M059J (cell line): ENCODE measurements at places on chromosomes 5 and 9.

DNA sequence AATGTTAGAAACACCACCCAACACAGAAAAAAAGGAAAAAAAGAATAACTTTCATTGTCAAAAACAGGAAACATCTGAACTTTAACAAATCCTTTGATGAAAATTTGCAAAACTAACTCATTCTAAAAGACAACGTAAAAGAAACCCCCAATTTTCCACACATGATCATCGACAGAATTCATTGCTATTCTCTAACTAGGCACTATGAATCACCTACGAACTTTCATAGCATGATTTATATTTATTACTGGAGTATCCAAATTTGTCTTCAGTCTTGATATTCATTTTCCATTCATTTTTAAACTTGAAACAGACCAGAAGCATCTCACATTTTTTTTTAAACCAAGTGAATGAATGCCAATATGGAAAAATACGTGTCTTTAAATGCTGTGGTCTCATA, 514.6 kb downstream of the TLE4 start:
- no peak for DNase-seq

- DNase-seq = no peak
Measured at GRCh38 chr5:150044712-150045111, 41.6 kb downstream of the CSF1R start.

DNA sequence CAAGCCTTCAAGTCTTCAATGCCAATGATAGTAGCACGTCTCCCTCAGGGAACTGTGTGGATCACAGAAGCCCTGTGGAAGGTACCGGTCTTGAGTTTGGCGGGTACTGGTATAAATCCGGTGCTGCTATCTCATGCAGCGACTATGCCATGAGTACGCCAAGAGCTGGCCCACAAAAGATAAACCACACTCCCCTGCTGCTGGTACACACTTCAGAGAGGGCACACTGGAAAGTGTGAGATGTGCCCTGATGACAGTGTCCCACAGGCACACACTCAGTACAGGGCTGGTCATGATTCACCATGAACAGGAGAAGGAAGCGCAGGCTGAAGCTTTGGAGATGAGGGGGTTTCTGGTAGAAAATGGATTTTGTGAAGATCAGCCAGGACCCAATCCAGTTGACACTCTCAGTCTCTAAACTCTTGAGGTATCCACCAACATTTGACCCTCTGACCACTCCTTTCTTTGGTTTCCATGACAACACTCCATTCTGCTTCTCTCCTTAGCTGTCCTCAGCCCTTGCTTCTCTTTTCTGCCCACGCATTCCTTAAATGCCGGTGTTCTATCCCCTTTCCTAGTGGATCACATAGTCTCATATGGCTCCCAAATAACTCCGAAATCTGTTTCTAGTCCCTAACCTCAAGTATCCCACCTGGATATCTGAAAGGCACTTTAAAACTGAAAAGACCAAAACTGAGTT, 5.1 kb downstream of the AMACR start:
- DNase-seq = peak; percentile 34

DNA sequence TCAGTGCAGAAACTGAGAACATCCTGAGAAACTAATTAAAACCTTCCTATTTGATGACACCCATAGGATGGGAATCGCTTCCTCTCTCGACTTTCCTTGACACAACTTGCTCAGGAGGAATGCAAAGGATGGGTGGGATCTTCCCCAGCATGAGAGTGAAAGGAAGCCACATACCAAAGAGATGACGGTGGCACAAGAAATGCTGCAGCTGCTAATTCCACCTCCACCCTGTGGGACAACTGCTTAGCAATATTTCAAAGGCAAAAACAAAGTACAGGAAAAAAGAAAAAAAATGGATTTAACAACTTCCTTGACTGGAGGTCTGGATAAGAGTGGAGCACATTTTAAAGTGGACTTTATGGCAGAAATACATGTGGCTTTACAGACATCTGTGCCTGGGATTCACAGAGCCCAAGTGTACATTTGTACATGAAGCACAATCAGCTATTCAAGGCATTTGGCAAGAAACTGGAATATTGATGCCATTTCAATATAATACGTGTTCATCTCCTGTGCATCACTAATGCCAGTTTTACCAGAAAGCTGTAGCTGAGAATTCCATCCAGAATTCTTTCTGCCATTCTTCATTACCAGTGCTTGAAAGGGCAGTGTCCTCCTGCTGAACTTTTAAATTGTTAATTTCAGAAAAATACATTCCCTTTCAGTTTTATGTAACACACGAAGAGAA, 359.2 kb upstream of the ACTBL2 start:
- DNase-seq = peak; percentile 98

DNA sequence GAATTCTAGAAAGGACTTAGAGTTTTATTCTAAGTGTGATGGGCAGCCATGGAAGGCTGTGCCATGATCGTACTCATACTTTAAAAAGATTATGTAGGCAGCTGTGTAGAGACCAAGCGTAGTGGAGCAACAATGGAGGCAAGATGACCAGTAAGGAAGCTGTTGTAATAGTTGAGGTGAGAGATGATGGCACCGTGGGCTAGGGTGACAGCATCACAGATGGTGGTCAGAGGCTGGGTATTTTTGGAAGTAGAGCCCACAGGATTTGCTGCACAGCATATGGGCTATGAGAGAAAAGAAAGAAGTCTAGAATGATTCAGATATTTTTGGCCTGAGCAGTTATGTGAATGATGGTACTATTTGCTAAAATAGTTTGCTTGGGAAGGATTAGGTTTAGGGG, 7.7 kb downstream of the ARHGAP26 start:
- no peak for DNase-seq

DNA sequence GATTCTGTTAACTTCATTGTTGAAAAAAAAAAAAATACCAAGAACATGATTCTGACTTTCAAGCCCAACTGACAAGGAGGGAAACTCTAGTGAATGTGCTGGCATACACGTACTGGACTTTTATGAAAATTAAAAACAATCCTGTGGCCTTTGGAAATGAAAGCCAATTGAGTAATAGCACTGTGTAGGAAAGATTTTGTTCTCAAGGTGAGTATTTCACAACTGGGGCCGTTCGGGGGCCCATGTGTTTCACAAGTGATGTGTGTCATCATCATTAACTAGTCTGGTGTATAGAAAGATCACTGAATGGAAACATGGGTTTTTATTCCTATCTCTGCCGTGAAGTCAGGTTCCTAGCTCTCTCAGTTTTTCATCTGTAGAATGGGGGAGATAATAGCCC, 605.0 kb upstream of the CLINT1 start:
- no peak for DNase-seq

- peak; percentile 66 for DNase-seq
Measured at GRCh38 chr9:16921855-16922254, 51.4 kb upstream of the BNC2 start.

- DNase-seq = no peak
Measured at GRCh38 chr5:35285011-35285410, 54.7 kb upstream of the PRLR start.

DNA sequence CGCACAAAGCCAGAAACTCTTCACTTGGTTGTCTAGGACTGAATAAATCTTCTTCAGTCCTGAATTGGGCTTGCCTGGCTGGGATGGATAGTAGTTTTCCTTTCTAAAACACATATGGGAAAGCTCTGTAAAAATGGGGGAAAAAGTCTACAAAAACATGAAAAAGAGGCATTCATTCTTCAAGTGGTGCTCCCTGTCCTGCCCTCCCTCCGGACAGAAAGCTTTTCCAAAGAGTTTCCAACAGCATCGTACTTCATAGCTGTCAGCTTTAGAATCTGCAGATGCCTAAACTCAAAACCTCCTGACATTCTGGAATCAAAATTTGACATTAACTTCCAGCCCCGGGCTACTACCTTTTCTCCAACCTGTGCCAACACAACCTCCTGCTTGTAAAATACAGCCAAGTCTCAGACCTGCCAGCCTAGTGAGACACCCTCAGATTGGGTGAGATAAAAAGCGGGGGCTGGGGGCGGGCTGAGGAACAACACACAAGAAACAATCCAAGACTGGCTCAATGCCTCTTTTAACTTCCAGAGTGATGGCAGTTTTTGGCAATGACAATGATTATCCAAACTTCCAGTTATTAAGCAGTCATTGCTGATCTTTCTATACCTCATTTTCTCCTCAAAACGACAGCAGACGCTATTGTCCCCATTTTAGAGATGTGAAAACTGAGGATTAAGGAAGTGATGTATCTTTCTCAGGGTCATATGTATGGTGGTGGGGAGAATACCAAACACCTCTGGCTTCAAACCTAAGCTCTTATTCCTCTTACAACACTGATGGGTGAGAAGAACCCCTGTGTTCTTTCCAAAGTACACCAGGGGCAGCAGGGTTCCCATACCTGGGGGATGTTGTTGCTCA, 1.3 kb downstream of the TNC start:
- DNase-seq = peak; percentile 66

DNA sequence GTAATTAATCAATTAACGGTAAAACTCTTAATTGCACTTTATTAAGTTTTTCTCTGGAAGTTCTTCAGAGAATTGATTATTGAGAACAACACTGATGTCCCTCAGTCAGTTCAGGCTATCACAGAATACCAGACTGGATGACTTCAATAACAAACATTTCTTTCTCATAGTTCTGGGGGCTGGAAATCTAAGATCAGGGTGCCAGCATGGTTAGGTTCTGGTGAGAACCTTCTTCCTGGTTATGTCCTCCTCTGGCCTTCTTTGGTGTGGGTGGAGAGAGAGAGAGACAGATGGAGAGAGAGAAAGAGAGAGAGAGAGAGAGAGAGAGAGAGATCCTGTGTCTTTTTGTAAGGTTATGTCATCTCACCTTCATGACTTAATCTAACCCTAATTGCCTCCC, 71.4 kb upstream of the DAP start:
- no peak for DNase-seq

GRCh38 chr9:86868616-86869015, 78.7 kb downstream of the GAS1 start:
- DNase-seq = no peak

- DNase-seq = peak; percentile 50
Measured at GRCh38 chr9:37784291-37784615, 611 bp downstream of the EXOSC3 start.

GRCh38 chr9:13878241-13878711, 435.7 kb downstream of the NFIB start:
- no peak for DNase-seq

- no peak for DNase-seq
Measured at GRCh38 chr9:79661886-79662536, 90.2 kb downstream of the TLE4 start.

- no peak for DNase-seq
Measured at GRCh38 chr9:129109537-129109903, 1.1 kb downstream of the CRAT start.

- no peak for DNase-seq
Measured at GRCh38 chr9:77013206-77013931, 6.1 kb upstream of the FOXB2 start.

DNA sequence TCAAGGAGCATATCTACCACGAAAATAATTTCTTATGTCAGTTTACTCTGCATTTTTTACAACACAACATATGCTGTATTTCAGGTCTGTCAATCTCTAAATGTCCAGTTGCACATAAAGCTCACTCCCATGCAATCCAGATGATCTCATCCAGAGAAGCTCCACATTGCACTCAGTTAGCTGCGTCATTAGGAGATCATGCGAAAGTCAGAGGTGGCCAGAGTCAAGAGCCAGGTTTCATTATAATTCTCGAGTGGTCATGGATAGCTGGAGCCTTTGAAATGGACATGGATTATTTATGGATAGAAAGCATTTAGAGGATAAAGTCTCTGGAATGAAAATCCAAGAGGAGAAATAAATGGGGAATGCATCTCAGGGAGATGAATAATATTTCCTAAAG, 232.3 kb downstream of the GAS1 start:
- no peak for DNase-seq

DNA sequence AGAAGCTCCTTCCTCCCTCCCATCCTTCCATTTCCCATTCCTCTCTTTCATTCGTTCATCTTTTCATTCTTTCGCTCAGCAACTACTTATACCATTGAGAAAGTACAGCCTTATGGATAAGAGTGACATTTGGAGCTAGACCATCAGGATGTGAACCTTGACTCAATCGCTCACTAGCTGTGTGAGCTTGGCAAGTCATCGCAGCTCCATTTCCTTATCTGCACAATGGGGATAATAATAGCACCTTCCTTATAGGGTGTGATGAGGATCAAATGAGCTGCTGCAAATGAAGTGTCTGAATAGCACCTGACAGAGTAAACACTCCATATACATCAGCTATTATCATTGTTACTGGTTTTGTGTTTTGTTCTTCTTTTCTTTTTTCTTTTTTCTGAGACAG, 28.1 kb upstream of the SYNPO start:
- no peak for DNase-seq

GRCh38 chr5:147887026-147887627, 8.6 kb downstream of the SCGB3A2 start:
- DNase-seq = peak; percentile 58

GRCh38 chr5:75052192-75053053, at the start of gene GCNT4:
GCNT4 (minus strand) TSS chr5:75052558; CDS start chr5:75030037, 22,521 bp downstream.
- DNase-seq = peak; percentile 64

DNA sequence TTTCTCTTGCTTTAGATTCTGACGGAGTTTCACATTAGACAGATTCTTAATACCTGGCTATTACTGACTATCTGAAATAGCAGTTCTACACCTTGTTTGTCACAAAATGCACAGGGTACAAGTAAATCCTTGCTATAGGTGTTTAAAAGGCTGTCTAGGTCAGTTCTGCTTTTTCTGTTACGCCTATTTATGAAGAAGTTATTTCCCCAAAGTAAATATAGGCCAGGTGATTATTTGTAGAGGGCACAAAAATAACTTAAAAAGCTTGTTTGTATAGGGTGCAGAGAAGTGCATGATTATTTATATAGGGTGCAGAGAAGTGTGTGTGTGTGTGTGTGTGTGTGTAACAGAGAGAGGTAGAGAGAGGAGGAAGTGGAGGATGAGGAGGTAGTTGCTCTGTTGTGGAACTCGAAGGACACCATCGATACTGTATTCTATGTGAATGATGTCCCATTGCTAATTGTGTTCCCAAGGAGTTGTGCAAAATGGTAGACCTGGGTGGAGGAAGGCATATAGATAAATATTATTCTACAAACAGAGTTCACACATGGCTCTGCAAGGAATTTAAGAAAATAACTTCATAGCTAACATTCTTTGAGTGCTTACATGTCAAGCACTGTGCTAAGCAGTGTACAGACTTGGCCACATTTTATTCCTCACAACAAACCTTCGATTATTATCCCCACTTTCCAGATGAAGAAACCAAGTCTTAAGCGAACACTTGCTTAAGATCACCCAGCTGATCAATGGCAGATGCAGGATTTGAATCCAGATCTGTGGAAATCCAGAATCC, 96.3 kb upstream of the EQTN start:
- no peak for DNase-seq

DNA sequence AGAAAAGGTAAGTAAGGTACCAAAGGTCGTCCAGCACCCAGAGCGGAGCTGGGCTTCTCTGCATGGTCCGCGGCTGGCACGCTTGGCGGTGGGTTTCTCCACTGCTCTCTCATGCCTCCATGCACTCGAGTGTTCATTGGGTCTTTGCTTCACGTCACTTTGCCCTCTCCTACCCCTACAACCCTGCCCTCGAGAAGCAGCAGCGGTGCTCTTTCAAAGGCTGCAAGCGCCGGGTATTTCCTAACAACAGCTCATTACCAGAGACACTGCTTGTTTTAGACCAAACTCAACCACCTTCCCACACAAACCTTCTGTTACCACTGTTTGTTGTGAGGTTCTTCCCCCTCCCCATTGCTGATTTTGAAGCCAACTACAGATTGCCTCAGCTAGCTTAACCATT, 21.5 kb upstream of the ZBTB34 start:
- no peak for DNase-seq

- peak; percentile 98 for DNase-seq
Measured at GRCh38 chr9:79023134-79023580, 548.6 kb upstream of the TLE4 start.

- DNase-seq = no peak
Measured at GRCh38 chr5:56849671-56850070, 34.3 kb downstream of the MAP3K1 start.

GRCh38 chr9:68599826-68600225, 59.1 kb upstream of the TMEM252 start:
- no peak for DNase-seq
